ENCODE measurements at places on chromosomes 2 and 18.

GRCh38 chr2:16322308-16323125, 343.1 kb downstream of the CYRIA start:
- no peak for DNase-seq

GRCh38 chr2:79620679-79621078, 107.8 kb downstream of the CTNNA2 start:
- no peak for DNase-seq

DNA sequence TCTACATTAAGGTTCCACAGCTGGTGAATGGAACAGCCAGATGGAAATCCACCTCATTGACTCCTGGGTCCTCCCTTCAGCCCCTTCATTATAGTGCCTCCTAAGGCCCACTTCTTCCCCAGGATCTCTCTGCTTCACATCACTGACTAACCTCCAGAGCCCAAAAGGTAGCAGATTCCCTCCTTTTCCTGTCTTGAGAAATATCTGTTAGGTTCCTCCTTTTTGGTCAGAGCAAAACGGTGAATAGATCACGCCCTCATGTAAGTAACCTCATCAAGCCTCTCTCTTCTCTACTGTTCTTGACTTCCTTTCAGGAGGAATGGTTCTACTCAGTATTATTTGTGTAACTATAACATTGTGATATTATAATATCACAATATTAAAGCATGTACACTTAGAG, 155.0 kb upstream of the SRD5A2 start:
- no peak for DNase-seq

- DNase-seq: no peak
Observed at GRCh38 chr2:42340045-42340937, 20.7 kb downstream of the COX7A2L start.

DNA sequence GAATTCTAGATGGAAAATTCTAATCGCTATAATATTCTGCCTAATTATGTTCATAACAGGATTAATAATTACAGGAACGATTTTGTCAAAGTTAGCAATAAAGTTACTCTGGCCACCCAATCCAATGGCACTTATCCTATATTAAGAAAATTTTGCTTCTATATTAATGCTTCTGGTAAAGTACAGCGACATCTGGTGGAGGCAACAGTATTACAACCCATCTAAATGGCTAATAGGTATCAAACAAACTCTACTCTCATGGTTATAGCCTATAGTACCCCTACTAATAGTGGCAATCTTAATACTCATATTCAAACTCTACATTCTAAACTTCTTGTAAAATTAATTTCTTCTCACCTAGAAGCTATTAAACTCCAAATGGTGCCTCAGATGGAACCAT, 1084.7 kb upstream of the LRRTM1 start:
- DNase-seq: peak; percentile 23

DNA sequence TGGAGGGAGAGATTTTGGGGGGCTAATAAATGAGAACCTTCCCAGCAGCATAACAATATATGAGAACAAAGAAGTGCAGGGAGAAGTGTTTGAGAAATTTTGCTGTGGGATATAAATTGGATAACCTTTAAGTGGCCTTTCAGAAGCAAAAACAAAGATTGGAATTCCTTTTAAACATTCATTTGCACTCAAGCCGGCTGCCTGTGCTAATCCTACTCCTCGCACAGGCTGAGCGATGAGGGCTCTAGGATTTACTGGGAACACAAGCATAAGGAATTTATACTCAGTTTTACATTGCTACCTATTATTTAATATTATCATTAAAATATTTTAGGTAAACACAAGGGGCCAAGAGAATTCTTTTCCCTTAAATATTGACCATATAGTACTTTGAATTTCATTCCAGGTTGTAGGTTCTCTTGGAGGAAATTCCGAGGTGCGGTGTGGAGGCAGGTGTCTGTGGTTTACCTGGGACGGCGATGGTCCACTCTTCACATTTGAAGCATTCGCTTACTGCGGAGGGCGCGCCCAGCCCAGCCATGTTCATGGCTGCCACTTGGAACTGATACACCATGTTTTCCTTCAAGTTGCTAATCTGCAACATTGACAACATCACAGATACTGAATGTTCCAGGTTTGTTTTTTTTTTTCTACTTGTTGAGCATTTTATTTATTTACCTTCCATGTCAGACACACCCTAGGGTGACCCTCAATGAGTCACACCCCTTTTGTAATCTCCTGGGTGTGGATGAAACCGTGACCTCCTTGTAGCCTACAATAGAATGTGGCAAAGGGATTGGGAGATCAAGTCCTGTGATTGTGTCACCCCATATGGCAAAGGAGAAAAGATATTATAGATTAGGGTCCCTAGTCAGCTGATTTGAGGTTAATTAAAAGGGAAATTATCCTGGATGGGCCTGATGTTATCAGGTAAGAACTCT, 100.1 kb downstream of the MYOM1 start:
- DNase-seq: peak; percentile 42

DNA sequence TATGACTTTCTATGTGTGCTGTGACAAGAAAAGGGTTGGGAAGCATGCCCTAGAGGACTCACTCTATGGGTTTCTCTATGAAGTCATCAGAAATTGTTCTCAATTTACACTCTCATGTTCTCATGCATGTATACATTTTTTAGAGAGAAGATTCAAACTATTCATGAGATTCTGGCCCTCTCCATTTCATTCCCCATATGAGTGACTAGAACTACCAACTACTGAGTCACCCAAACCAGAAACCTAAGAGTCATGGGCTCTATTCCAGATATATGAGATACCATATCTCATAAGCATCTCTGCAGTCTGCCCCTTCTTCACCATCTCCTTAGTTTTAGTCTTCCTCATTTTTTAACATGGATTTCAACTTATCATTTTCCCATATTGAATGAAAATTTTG, 87.7 kb downstream of the EXOC6B start:
- no peak for DNase-seq

- no peak for DNase-seq
Observed at GRCh38 chr2:227728035-227728434, at the start of gene SCYGR7. Gene SCYGR7 (plus strand): TSS chr2:227728335. CDS start chr2:227728335, 0 bp downstream.

GRCh38 chr2:164565359-164565758, 55.9 kb downstream of the GRB14 start:
- DNase-seq: no peak

DNA sequence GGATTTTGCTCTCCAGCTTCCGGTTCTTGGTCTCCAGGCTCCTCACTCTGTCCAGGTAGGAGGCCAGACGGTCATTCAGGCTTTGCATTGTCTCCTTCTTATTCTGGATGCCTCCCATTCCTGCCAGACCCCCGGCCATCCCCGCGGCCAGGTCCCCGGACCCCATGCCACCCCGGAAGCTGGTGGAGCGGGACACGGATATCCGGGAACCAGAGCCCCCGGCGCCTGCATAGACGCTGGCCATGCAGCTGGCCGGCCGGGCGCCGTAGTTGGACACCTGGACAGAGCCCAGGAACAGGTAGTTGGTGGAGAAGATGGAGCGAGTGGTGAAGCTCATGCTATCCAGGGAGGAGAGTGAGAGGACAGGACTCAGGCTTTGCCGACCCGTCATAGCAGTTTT, 23.5 kb upstream of the PPP1R1C start:
- DNase-seq: no peak

DNA sequence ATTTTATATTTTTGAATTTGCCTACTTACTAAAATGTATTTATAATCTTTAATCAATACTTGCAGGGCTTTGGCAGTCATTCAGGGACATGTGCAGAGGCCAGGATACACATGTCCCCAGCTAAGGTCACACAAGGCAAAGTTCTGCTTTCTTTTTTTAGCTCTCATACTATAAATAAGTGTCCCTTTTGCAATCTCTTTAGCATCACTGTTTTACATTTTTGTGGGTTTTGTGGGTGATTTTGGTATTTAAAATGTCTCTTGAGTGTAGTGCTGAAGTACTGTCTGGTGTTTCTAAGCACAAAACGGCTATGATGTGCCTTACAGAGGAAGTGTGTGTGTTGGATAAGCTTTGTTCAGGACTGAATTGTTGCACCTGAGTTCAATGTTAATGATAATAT, 309.0 kb upstream of the GULP1 start:
- peak; percentile 43 for DNase-seq

- no peak for DNase-seq
Observed at GRCh38 chr18:40011201-40011600, 1943.8 kb upstream of the PIK3C3 start.

- DNase-seq: no peak
Observed at GRCh38 chr2:108565778-108566375, 31.6 kb downstream of the LIMS1 start.

- DNase-seq: no peak
Observed at GRCh38 chr2:72222829-72223564, 75.3 kb upstream of the CYP26B1 start.

- no peak for DNase-seq
Observed at GRCh38 chr2:100785626-100786296, 34.2 kb upstream of the NPAS2 start.

DNA sequence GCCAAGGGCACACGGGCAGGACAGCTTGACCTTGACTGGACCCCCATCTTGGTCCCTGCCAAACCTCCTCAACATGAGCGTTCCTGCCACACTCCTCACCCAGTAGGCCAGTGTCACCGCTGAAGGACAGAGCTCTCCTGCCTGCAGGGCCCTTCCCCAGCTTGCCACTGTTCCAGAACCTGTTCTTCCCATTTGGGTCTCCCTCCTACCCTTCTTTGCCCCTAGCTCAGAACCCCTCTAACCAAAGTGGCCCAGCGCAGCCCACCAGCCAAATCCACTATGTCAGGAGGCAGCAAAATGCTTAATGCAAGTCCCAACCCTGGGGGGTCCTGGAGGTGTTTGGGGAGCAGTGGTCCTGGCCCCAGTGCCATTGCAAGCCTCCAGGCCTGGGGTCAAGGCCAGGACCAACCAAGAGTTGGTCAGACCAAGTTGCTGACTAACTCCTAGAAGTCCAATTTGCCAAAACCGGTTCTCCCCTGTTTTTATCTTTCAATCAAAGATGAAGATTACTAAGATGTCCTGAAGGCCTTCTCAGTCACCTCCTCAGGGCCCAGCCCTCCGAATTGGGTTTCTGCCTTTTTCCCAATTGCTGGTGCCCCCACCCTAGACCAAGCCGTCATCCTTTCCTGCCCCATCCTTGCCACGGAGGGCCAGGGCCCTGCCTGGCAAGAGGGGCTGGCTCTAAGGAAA, 4.5 kb upstream of the ASPRV1 start:
- DNase-seq: no peak

- DNase-seq: no peak
Observed at GRCh38 chr18:36187826-36188721, 777 bp downstream of the MOCOS start.

DNA sequence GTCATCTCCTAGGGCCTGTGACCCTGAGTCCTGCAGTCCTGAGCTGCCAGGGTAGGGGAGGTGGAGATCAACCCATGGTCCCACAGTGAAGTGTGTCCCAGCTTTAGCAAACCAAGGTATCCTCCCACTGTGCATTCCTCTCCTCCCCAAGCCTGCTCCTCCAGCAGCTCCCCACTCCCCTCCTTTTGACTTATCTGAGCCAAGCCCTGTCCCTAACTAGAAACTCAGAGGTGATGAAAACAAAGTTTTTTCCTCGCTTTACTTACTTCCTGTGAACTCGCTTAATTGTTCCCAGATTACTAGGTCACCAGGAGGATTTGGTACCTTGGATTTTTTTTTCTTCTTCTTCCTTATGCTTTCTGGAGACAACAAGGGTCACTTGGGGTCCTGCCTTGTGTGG, 80.8 kb downstream of the EHD3 start:
- DNase-seq: no peak

- no peak for DNase-seq
Observed at GRCh38 chr2:11656671-11657101, 13.3 kb downstream of the NTSR2 start.

- DNase-seq: no peak
Observed at GRCh38 chr2:8171608-8172007, 510.2 kb upstream of the ID2 start.

GRCh38 chr2:85712336-85712735, 18.2 kb downstream of the GNLY start:
- peak; percentile 90 for DNase-seq

DNA sequence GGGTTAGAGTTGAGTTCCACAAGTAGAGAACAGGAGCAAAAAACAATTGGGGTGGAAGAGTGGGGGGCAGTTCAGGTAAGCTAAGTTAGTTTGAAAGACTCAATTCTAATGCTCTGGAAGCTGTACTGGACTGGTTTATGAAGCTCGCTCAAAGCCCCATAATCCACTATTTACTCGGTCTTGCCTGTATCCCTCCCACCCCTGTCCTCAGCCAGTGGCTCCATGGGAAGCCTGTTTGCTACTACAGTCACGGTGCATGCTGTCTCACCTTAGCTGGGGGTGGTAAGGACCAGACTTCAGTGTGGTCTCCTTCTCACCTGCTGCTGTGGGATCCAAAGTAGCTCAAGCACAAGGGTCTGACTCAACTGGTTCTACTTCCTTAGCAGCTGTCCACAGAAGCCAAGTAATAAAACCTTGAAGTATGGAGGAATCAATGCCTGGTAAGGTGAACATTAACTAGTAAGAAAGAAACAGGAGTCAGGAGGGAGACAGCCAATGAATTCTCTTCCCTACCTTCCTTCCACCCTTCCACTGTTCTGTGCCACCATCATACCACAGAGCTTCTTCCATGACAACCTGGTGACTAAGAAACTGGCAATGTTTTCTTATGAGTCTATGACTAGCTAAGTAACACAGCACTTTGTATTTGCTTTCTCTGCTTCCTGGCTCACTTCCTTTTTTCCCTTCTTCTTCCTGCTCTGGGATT, 230.8 kb downstream of the SRBD1 start:
- no peak for DNase-seq

DNA sequence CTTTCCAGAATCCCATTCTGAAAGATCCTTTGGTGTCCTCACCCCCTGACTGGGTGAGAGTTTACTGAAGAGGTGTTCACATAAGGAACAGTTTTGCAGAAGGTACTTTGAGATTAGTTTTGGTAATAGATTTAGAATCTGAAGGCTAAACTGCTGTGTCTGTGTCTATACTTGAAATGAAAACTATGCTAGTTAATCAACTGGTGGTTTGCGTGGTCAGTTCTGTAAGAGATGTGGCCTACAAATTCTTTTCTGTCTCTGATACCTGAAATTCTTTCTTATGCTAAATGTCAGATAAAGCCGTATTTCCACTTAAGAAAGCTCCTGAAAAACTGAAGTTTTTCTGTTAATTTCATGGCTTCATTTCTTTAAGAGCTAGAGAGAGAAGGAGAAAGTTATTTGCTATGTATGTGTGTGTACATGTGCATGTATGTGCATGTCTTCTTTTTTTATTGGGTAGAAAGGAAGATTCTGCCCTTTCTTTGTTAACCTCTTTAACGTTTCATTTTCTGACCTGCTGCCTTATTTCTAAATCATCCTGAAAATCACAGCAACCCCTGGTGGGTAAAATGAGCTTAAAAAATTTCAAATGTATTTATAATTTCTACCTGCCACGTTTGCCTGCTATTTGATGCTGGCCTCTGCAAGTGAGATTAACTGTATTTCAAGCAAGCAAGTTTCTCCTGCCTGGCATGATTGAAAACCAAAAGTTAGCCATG, 552.0 kb upstream of the NRP2 start:
- DNase-seq: peak; percentile 7

GRCh38 chr2:129248198-129248597, 731.3 kb upstream of the RAB6C start:
- DNase-seq: no peak

GRCh38 chr2:1484131-1484884, 71.0 kb downstream of the TPO start:
- no peak for DNase-seq
